NCI-H526 (cell line): ENCODE measurements at places on chromosomes 4 and X.

GRCh38 chr4:4386736-4387392 lies at the start of gene NSG1:
NSG1 (plus strand) TSS chr4:4387102; CDS start chr4:4387630, 528 bp downstream.
- DNase-seq: peak; percentile 25

DNA sequence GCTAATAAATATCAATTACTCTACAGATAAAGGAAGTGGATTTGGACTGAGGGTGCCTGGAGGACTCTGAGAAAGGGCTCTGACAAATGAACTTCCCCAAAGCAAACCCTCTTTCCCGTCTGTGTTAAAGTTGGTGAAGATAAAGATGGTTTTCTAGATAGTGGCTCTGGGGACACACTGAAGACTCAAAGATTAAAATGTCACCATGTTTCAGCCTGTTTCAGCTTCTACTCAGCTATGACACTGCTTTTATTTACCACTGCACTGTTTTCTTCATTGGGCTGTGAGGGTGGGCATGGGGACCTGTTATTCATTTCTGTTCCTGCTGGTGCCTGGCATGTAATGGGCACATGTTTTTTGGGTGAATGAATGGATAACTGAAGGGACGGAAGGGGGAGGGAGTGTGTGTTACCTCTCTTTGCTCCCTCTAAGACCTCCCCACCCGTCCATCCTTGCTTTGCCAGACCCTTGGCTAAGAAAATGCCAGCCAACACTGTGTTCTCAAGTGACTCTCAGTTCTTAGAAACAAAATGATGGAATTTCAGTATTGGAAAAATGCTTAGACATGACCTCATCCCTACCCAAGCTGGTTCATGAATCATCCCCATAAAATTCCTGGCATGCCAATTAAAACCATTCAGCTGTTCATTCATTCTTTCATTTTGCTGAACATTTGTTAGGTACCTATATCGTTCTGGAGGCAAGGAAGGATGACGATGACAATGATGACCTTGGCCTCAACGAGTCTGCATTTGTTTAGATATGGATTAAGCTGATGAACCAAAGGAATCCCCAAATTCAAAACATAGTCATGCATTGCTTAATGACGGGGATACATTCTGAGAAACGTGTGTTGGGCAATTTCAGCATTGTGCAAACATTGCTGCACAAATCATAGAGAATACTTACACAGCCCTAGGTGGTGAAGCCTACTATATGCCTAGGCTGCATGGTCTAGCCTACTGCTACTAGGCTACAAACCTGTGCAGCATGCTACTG lies 13.4 kb upstream of the STK32B start:
- no peak for DNase-seq

DNA sequence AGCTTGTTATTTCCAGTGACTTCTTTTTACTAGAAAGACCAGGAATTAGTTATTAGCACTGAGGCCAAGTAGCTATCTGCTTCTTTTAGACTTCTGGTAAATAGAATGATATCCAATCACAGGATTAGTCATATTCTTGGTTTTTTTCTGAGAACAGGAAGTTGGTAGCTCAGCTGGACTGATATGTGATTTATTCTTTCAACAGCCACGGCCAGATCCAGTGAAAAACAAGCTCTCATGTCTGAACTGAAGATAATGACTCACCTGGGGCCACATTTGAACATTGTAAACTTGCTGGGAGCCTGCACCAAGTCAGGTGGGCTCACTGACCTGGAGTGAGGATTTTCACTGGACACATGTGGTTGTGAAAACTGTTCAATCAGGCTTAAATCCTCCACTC lies 48.6 kb downstream of the PDGFRA start:
- no peak for DNase-seq

GRCh38 chr4:53595834-53596233 lies 4.5 kb upstream of the LNX1 start:
- DNase-seq: no peak

- DNase-seq: no peak
These were observed 1111.2 kb upstream of the ADGRL3 start for GRCh38 chr4:60088807-60089486.

- DNase-seq: no peak
These were observed 67.0 kb downstream of the SLC4A4 start for GRCh38 chr4:71405791-71406190.

GRCh38 chr4:140082391-140082755 lies 71.6 kb downstream of the MAML3 start:
- no peak for DNase-seq

GRCh38 chr4:188383180-188383579 lies 243.9 kb downstream of the TRIML1 start:
- no peak for DNase-seq

- DNase-seq: no peak
These were observed 16.7 kb upstream of the AREG start for GRCh38 chr4:74428276-74428675.
